ENCODE measurements at places on chromosomes 3 and 15. TPM values are rescaled to one million over a fixed set of nuclear protein-coding genes. Genes with fewer than 3 reads are reported as not detected.

Gene MPI
- total RNA-seq: 36.1 TPM

Gene GOLGA6L7
- not detected for total RNA-seq

Gene CDHR4
- total RNA-seq: not detected

Gene GOLGA8M
- 0.82 TPM for total RNA-seq

Gene SAMMSON
- not detected for total RNA-seq

Gene SAMD7
- total RNA-seq: not detected

Data from cerebellum (tissue), 4 donors.